Natural killer cell treated with Interleukin-12 subunit alpha and Interleukin-12 subunit beta and Interleukin-15 and Interleukin-18, amount 100 ng/mL, for 72 hours (primary cell): ENCODE measurements at places on chromosomes 11 and 22. TPM values are rescaled to one million over a fixed set of nuclear protein-coding genes. Genes with fewer than 3 reads are reported as not detected.

DNA sequence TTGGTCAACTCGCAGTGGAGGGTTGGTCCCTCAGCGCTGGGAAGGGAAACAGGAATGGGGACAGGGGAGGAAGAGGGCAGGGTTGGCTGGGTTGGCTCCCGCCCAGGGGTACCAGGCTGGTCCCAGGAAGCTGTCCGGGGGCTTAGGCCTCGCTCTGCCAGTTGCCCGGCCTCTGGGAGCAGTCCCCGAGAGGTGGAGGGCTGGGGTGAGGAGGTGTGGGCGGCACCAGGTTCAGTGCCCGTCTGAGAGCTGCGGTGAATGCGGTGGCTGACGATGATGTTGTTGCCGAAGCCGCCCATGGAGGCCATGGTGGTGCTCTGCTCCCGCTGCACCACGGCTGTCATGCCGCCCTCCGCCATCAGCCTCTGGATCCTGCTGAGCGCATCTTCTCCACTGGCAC lies 6.0 kb upstream of the CHRM4 start:
- no peak overlapping the region for H3K4me3 ChIP-seq
- no peak overlapping the region for H3K27ac ChIP-seq
- H3K27me3 ChIP-seq, result peaks cover 3% of the 10 kb centered on the region
- no peaks in the 10 kb centered on the region for H3K36me3 ChIP-seq
- peaks cover 10% of the 10 kb centered on the region for H3K4me1 ChIP-seq

DNA sequence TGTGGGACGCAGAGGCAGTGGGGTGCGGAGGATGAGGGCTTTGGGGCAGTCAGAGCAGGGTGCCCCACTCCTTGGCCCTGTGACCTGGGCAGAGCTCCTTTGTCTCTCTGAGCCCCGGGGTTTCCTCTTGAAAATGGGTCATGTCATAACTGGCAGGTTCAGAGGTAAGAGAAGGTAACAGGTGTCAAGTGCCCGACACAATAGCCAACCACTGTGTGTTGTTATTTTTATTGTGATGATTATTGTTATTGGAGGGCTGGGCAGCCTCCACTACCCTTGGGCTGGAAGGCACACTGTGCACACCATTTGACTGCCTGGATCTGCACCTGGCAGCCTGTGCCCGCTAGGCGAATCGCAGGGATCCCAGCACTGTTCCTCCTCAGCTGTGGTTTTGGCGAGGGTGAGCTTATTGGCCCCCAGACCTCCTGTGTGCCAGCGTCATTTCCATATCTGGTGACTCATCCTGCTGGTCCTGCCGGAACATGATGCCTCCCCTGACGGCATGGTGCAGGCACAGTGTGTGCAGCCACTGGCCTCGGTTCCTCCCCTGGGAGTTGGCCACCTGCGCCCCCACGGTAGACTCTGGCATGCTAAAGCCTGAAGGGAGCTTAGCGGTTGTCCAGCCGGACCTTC lies 15.4 kb upstream of the SOX10 start:
- H3K36me3 ChIP-seq, result no peaks in the 10 kb centered on the region
- no peak overlapping the region for H3K4me3 ChIP-seq
- no peaks in the 10 kb centered on the region for H3K27me3 ChIP-seq
- H3K4me1 ChIP-seq, result peaks cover 30% of the 10 kb centered on the region
- no peak for DNase-seq
- no peak overlapping the region for H3K27ac ChIP-seq

GRCh38 chr11:40170078-40170477 lies 1289.4 kb downstream of the LRRC4C start:
- H3K36me3 ChIP-seq, result no peaks in the 10 kb centered on the region
- no peak overlapping the region for H3K27ac ChIP-seq
- no peak overlapping the region for H3K4me3 ChIP-seq
- H3K27me3 ChIP-seq, result no peaks in the 10 kb centered on the region
- no peaks in the 10 kb centered on the region for H3K4me1 ChIP-seq

DNA sequence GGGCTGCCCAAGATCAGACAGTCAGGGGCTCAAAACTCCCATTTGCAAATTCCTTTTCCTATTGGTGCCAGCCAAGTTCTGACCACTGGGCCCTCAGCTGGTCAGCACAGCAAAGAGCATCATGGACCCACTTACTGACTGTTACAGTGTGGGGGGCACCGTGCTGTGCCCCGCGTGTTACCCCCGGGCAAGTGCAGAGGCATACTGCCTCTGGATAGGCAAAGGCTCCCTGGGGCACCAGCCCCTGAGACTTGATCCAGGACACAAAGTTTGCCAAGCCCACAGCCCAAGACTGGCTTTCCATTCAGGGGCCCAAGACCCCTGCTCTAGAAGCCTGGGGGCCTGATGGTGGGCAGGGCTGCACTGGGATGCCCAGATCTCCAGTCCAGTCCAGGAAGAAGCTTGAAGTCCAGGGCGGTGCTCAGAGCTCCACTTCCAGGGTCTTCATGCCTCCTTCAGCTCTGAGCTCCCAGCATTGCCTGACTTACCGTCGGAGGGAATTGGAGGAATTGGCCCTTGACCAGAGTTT lies 6.6 kb downstream of the LRRC32 start:
- peaks cover 15% of the 10 kb centered on the region for H3K4me1 ChIP-seq
- H3K27ac ChIP-seq, result peak overlapping the region; percentile 79
- DNase-seq, result no peak
- no peak overlapping the region for H3K4me3 ChIP-seq
- H3K36me3 ChIP-seq, result no peaks in the 10 kb centered on the region
- H3K27me3 ChIP-seq, result peaks cover 12% of the 10 kb centered on the region

GRCh38 chr11:45768486-45768885 lies 36.5 kb upstream of the SLC35C1 start:
- H3K4me1 ChIP-seq, result peaks cover 12% of the 10 kb centered on the region
- H3K36me3 ChIP-seq, result no peaks in the 10 kb centered on the region
- H3K27ac ChIP-seq, result no peak overlapping the region
- peaks cover 20% of the 10 kb centered on the region for H3K27me3 ChIP-seq
- H3K4me3 ChIP-seq, result no peak overlapping the region

GRCh38 chr11:10503777-10504480 lies 37.1 kb downstream of the RNF141 start:
- H3K27me3 ChIP-seq, result no peaks in the 10 kb centered on the region
- no peaks in the 10 kb centered on the region for H3K36me3 ChIP-seq
- H3K27ac ChIP-seq, result no peak overlapping the region
- H3K4me3 ChIP-seq, result no peak overlapping the region
- DNase-seq, result no peak

GRCh38 chr22:35392357-35392756 lies 7.6 kb upstream of the MCM5 start:
- H3K4me3 ChIP-seq, result no peak overlapping the region
- H3K27ac ChIP-seq, result no peak overlapping the region
- DNase-seq, result no peak

GRCh38 chr11:66160709-66161108 lies 90.6 kb downstream of the PACS1 start:
- H3K4me1 ChIP-seq, result peaks cover 29% of the 10 kb centered on the region
- no peak overlapping the region for H3K27ac ChIP-seq
- no peaks in the 10 kb centered on the region for H3K27me3 ChIP-seq
- no peak overlapping the region for H3K4me3 ChIP-seq

- H3K27me3 ChIP-seq, result peaks cover 8% of the 10 kb centered on the region
- no peak overlapping the region for H3K4me3 ChIP-seq
- no peaks in the 10 kb centered on the region for H3K36me3 ChIP-seq
- peaks cover 10% of the 10 kb centered on the region for H3K4me1 ChIP-seq
- H3K27ac ChIP-seq, result no peak overlapping the region
- no peak for DNase-seq
Observed at GRCh38 chr11:36046932-36047331, 103.1 kb downstream of the LDLRAD3 start.

Gene GPR83
- 0.31 TPM for total RNA-seq

Gene RBMXL2
- not detected for total RNA-seq

Gene C22orf31
- not detected for total RNA-seq

Gene MMP3
- not detected for total RNA-seq

Gene CSF2RB
- 5.0 TPM for total RNA-seq

Gene ARVCF
- 3.7 TPM for total RNA-seq

Gene ARHGAP42
- total RNA-seq, result 5.1 TPM

Gene APOA4
- not detected for total RNA-seq
